ENCODE measurements at places on chromosomes 6 and 20.

GRCh38 chr6:127026247-127026646 is 92.2 kb upstream of the RSPO3 start:
- DNase-seq, result no peak

DNA sequence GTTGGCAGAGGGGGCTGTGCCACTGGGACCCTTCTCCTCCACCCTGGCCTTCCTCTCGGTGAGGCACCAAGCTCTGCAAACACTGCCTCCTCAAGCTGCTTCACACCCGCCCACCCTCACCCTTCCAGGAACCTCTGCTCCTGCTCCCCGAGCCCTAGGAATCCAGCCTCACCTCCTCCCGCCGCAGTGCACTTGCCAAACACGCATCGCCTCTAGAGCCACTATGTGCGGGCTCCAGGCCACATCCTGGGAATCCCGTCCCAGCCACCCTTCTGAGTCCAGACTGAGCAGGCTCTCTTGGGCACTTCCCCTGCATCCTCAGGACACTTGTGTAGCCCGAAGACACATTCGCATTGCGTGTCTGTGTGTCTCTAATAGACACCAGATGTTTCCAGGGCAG is 18.5 kb downstream of the PSMG4 start:
- no peak for DNase-seq

GRCh38 chr20:49166534-49167449 is 21.3 kb downstream of the STAU1 start:
- no peak for DNase-seq

DNA sequence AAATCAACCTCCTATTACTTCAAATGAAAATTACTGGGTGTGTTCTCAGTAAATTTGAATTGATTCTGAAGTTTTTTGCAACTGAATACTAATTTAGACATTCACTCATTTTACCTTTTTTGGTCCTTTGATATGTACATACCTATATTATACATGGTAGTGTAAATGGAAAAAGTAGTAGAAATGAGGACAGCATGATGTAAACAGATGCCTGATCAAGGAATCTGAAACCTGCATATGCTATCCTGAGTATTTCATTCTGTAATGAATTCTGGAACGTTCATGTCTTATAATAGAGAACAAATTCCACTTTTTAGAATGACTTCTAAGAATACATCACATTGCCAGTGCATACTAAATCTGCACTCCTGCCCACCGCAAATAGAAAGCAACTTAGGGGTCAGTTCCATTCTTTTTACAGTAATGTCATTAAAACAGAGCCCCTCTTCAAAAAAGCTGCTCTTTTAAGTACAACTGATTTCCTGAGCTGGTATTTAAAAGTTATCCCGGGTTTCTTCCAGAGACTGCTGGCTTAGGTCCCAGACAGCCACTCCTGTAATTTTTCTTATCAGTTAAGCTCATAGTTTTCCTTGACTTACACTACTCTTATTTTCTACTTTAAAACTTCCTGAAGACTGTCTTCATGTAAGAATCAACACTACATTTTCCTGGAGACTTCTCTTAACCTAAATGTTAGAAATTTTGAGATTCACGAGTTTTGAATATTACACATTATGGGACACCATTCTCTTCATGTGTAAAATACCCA is 48.4 kb downstream of the MAP3K7 start:
- DNase-seq, result no peak

- DNase-seq, result no peak
Observed at GRCh38 chr20:56765172-56766073, 136.3 kb downstream of the TFAP2C start.

DNA sequence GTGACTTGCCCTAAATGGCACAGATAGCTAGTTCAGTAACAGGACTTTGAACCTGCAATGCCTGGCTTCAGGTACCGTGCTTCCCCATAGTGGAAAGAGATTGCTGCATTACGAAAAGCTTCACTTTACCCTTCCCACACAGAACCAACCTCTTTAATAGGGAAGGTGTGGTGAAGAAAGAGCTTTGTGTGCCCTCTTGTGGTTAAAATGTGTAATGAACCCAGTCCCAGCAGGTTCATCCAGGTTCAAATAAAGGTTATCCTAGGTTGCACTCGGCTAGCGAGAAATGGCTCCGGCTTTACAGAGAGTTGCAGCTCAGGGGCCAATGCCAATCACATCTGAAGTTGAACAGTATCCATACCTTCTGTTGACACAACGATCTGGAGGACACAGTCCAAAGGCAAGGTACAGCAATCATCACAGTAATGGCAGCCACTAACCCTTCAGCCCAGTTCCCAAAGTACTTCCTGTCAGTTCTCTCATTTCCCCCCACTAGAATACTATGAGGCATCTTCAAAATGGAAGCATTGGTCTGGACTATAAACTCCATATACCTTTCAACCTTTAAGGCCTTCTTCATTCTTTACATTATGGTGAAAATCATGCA is 3.0 kb downstream of the DEFB115 start:
- DNase-seq, result no peak

DNA sequence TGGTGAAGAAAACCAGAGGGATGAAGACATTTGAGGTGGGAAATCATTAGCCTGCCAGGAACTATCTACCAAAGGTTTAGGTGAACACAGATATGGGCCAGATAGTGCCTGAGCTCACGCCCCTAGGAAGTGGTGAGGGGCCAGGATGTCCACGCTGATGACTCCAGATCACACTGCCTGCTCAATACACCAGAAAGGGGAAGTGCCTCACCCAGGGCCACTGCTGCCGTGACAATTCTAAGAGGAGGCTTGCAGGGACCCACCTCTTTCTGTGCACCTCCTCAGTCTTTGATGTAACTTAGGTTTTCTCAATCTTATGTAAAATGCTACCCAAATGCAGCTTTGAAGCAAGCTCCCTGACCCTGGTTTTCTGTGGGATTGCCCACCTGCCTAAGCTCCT is 5.4 kb upstream of the RAB44 start:
- DNase-seq, result no peak

DNA sequence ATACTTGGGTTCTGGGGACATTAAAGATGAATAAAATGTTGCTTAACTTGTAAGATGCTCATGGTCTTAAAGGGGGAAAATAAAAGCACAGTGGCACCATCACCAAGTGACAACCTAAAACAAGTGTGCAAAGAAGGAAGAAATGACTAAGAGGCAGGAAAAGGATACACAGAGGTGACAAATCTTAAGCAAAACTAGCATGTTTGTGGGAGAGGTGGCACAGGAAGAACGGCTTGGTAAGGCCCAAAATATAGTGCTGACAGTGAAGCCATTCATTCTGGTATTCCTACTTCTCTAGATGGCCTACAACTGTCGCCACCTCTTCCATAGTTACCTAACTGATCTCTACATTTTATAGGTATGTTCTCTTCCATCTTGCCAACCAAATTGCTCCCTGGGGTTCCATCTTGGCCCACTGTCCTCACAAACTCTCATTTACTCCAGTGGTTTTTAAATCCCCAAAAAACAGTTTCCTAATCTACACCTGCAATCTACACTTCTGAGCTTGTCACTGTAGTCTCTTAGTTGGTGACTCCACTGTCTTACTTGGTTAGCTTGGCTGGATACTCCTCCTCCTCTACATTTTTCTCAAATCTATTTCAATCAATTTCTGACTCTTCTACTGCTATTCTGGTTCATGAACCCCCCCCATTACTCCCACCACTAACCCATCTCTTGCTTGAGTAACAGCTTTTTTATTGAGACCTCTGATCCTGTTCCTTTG is 33.5 kb downstream of the FAM8A1 start:
- no peak for DNase-seq

GRCh38 chr6:88574651-88575050 is 388.8 kb downstream of the RNGTT start:
- DNase-seq, result no peak

- no peak for DNase-seq
Observed at GRCh38 chr20:17909869-17910321, 58.7 kb downstream of the SNX5 start.

- peak; percentile 4 for DNase-seq
Observed at GRCh38 chr6:86031713-86032112, 389.0 kb upstream of the SYNCRIP start.

DNA sequence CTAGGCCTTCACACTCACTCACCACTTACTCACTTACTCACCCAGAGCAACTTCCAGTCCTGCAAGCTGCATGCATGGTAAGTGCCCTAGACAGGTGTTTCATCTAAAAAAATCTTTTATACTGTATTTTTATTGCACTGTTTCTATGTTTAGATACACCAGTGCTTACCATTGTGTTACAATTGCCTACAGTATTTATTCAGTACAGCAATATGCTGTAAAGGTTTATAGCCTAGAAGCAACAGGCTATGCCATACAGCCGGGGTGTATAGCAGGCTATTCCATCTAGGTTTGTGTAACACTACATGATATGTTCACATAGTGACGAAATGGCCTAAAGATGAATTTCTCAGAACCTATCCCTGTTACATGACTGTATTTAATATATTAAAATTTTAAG is 37.1 kb upstream of the KCNK5 start:
- no peak for DNase-seq

- DNase-seq, result no peak
Observed at GRCh38 chr20:4808872-4809271, 87.2 kb downstream of the PRND start.

DNA sequence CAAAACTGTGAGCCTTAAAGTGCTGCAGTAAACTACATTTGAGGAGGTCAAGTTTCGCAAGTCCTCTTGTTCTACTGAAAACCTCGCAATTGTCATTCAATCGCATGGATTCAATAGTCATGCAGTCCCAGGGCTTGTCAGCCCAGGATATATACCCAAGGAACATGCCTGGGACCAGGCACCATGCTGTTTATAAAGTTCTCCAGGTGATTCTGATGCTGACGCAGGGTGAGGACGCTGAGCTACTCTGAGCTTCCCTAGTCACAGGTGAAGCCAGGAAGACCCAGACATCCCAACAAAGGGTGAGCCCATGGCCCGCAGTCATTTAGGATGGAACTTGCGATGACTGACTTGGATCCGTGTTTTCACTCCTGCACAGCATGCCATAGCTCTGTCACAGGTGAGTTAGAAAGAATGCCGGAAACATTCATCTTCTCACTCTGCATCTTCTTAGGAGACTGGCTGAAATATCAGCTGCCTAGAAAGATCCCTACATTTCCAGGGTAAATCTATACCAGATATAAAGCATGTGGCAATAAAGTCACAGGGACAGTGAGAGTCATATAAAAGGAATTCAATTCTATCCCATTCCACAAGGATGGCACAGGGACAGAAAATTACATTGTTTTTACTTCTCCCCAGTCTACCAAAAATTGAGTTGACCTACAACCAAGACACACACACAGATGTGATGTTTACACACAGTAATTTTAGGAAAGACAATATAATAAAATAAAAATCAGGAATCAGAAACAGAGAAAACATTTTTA is 27.0 kb upstream of the SSTR4 start:
- DNase-seq, result no peak

- no peak for DNase-seq
Observed at GRCh38 chr6:45877970-45878590, 137.6 kb downstream of the CLIC5 start.

GRCh38 chr20:25009218-25010145 is 16.9 kb upstream of the APMAP start:
- no peak for DNase-seq

DNA sequence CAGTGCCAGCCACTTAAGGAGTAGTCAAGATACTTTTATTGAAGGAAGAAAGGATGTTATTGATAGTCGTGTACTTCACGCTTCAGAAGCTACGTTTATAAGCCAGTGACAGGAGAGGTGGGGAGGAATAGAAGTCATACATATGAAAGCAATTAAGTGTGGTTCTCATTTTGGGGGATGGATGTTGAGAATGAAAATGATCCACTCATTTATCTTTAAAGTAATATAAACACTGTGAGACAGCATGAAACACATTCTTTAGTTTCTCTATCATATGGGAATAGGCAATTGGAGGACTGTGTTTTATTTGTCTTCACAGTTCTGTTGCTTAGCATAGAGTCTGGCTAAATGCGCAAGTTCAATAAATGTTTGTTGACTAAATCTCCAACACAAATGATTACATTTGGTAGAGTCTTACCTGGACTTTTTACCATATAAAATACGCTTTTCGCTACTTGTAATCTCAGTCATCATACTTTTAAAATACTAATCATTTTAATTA is 35.2 kb downstream of the AK9 start:
- no peak for DNase-seq

DNA sequence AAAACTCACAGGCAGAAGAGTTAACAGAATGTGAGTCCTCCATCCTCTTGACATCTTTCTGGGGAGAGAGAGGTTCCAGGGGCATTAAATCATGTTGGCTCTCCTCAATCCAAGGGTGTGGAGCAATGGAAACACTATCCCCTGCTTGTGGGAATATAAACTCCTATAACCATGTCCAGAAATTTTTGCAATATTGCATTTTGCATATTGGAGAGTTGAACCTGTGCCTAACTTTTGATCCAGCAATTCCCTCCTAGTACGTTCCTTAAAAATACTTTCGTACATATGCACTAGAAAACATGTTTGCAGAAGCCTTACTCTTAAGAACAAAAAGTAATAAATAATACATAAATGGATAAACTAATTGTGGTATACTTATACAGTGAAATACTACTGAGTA is 56.3 kb upstream of the FAM184A start:
- DNase-seq, result no peak

GRCh38 chr6:62999796-63000195 is 211.5 kb upstream of the FKBP1C start:
- no peak for DNase-seq

DNA sequence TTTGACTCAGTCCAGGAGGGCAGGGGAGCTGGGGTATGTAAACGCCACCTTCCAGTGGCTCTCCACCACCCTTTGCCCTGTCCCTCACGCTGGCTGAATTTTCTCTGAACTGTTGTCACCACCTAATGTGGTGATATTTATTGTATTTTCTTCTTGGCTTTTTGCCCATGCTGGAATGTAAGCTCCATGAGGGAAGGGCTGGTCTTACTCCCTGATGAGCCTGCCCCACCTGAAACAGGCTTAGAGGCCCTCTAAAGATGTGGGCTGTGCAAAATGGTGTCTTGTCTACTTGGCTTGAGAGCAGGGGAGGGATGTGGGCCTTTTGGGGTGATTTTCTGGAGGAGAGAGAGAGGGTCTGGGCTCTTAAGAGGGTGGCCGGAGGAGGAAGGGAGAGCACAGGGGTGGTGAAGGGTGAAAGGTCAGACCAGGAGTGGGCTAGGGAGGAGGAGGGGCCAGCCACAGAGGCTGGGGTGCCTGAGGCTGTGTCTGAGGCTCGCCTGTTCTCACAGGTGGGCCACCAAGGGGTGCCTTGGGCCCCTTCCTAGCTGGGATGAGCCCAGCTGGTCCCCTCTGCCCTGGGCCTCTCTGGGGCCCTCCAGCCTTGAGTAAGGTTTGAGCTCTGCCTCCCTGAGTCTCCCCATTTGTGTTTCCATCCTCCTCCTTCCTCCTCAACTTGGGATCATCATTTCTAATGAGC is 37.3 kb downstream of the SPDEF start:
- DNase-seq, result no peak

DNA sequence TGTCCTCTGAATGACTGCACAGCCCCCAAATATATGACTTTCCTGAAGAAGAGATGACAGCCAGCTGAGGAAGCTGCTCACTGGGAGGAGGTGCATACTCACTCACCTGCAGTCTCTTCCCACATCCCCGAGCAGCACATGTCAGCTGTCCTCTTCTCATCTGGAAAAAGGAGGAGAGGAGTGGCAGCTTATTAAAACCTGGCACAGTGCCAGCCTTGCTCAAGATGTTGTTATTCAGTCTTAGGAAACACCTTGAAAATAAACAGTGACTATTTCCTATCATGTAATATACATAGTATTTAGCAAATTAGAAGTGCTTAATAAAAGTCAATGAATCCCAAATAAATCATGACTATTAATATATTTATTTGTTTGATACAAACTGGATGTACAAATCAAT is 232.9 kb downstream of the EPM2A start:
- DNase-seq, result no peak

- DNase-seq, result no peak
Observed at GRCh38 chr20:51446656-51447055, 95.9 kb downstream of the NFATC2 start.

All from muscle of arm (tissue), 14 donors.